ENCODE measurements at places on chromosomes 7 and 10.

DNA sequence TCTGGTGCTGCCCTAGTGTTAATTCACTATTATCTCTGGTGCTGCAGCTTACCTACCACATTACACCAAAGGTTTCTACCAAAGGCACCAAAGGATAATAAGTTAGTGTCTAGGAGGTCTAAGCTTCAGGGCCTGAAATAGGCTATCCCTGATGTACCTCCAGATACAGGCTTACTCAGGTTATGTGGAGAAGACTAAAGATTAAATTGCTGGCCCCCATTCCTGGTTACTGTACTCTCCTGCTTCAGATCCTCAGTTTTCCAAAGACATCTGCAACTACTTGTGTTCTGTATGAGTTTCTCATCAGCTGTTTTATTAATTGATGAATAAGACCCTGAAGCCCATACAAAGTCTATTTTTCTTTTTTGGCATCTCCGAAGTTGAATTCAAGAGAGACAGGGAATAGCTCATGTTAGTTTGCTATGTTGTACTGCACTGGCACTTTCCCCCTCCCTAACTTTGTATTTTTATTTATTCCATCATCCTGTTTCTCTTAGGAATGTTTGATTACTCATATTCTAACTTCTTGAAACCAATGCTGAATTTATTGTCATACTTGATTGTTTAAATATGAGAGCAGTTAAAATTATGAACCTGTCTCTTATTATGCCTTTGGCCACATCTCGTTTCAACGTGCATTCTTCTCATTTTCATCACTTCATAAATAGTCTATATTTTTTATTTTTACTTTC lies 85.9 kb downstream of the PON1 start:
- no peak for DNase-seq

DNA sequence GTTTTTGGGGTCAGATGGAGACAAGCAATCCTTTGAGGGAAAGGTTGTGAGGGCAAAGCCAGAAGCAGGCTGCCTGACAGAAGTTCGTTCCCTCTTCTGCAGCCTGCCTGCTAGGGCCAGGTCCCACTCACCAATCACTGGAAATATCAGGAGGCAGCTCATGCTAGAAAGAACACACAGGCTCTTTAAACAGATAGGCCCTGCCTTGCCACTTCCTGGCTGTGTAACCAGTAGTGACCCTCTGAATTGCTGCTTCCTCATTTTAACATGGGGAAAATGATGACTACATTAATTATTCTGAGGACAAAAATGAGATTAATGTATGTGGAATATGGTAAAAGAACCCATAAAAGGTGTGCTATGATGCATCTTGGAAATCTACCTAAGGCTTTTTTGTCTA lies 50.5 kb upstream of the MRLN start:
- DNase-seq = no peak

- no peak for DNase-seq
These were observed 22.1 kb upstream of the C10orf105 start for GRCh38 chr10:71741671-71742070.

GRCh38 chr7:149147752-149148653 lies 750 bp downstream of the ZNF398 start:
- no peak for DNase-seq
